ENCODE measurements at places on chromosomes 11 and 22.

- peaks cover 6% of the 10 kb centered on the region for H3K27me3 ChIP-seq
- peak overlapping the region; percentile 82 for H3K27ac ChIP-seq
- peaks cover 57% of the 10 kb centered on the region for H3K4me1 ChIP-seq
- peaks cover 21% of the 10 kb centered on the region for H3K36me3 ChIP-seq
- peak; percentile 69 for DNase-seq
- H3K4me3 ChIP-seq: peak overlapping the region; percentile 96
Measured at GRCh38 chr11:62542750-62543567, 3.6 kb downstream of the AHNAK start.

DNA sequence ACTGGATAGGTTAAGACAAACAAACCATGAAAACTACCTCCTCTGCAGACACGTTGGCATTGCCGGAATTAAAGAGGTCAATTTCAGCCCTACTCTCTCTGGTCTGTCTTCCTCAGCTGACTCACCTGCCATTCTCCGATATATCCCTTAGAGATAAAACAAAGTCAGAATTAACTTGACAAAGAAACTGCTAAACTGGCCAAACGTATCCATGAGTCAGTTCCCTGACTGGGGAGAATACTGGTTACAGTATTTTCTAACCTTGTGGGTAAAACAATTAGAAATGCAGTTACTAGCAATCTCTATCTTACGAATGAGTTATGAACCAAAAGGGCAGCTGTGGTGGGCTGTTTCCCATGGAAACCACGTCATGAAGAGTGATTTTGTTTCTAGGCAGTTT lies 96.2 kb downstream of the RDX start:
- H3K36me3 ChIP-seq: no peaks in the 10 kb centered on the region
- H3K27ac ChIP-seq: no peak overlapping the region
- no peak for DNase-seq
- no peak overlapping the region for H3K4me3 ChIP-seq
- peaks cover 5% of the 10 kb centered on the region for H3K4me1 ChIP-seq
- H3K27me3 ChIP-seq: peaks cover 29% of the 10 kb centered on the region

- H3K4me1 ChIP-seq: peaks cover 13% of the 10 kb centered on the region
- no peak overlapping the region for H3K4me3 ChIP-seq
- peak overlapping the region; percentile 8 for H3K27ac ChIP-seq
- DNase-seq: no peak
Measured at GRCh38 chr22:49770547-49771265, 57.0 kb downstream of the BRD1 start.

- H3K4me3 ChIP-seq: no peak overlapping the region
- H3K27me3 ChIP-seq: no peaks in the 10 kb centered on the region
- H3K4me1 ChIP-seq: no peaks in the 10 kb centered on the region
- H3K27ac ChIP-seq: no peak overlapping the region
- H3K36me3 ChIP-seq: no peaks in the 10 kb centered on the region
- DNase-seq: no peak
Measured at GRCh38 chr22:35491908-35492380, 48.7 kb upstream of the RASD2 start.

DNA sequence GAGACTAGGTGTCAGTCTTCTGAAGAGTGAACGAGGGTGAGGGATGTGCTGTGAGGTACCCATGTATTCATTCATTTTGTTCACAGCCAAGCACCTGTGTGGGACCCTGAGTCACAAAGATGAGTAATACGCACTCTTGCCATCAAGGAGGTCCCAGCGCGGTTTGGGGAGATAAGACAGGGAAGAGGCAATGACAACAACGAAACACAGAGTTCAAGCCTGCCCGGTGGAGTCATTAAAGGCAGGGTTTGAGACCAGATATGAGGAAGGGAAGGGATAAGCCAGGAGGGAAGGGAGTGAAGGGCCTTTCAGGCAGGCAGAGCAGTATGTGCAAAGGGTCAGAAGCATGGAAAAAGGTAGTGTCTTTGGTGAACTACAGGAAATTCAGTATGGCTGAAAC lies 4.6 kb downstream of the DCHS1 start:
- peaks cover 1% of the 10 kb centered on the region for H3K4me1 ChIP-seq
- no peak overlapping the region for H3K4me3 ChIP-seq
- no peak overlapping the region for H3K27ac ChIP-seq
- no peak for DNase-seq
- H3K36me3 ChIP-seq: no peaks in the 10 kb centered on the region
- peaks cover 1% of the 10 kb centered on the region for H3K27me3 ChIP-seq

- DNase-seq: no peak
- peaks cover 46% of the 10 kb centered on the region for H3K27me3 ChIP-seq
- no peak overlapping the region for H3K4me3 ChIP-seq
- H3K36me3 ChIP-seq: no peaks in the 10 kb centered on the region
- H3K4me1 ChIP-seq: peaks cover 3% of the 10 kb centered on the region
Measured at GRCh38 chr11:76649851-76650372, 20.6 kb downstream of the LRRC32 start.

GRCh38 chr11:128282053-128282452 lies 305.3 kb downstream of the ETS1 start:
- H3K27me3 ChIP-seq: peaks cover 3% of the 10 kb centered on the region
- no peak overlapping the region for H3K27ac ChIP-seq
- H3K4me1 ChIP-seq: peaks cover 22% of the 10 kb centered on the region

DNA sequence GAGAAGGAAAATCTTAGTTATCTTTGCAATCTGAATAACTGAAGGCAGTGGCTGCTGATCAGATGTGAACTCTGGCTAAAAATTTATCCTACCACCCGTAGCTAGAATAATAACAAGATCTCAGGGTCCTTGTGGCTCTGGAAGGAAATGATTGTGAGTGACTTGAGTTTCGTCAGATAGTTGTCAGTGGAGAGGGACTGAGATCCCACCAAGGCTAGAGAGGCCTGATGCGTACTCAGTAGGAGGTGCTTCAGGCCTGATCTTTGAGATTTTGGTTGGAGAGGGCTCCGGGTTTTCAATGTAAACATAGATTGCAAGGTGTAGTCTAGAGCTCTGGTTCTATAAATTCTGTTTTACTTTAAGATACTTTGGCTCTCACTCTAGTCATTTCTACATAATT lies 1.4 kb downstream of the MADD start:
- H3K27ac ChIP-seq: peak overlapping the region; percentile 88
- no peaks in the 10 kb centered on the region for H3K27me3 ChIP-seq
- peak overlapping the region; percentile 85 for H3K4me3 ChIP-seq
- H3K4me1 ChIP-seq: peaks cover 41% of the 10 kb centered on the region

DNA sequence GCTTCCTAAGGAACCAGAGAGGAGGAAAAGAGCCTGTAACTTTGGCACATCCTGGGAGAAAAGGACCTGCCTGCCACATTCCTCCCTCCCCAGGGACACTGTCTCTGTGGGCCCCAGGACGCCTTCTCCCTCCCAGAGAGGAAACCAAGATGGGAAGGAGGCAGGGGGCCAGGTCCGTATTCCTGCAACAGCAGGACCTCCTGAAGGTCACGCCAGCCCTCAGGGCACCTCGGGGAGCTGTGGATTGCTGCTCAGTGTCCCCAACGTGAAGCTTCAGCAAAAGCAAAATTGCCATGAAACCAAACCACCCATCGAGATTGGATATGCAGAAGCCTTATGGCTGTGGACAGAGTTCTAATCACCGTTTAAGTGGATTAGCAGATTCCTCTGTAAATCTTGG lies 86.7 kb downstream of the ARHGAP8 start:
- DNase-seq: no peak
- no peak overlapping the region for H3K4me3 ChIP-seq
- H3K4me1 ChIP-seq: no peaks in the 10 kb centered on the region
- no peak overlapping the region for H3K27ac ChIP-seq
- no peaks in the 10 kb centered on the region for H3K27me3 ChIP-seq
- H3K36me3 ChIP-seq: no peaks in the 10 kb centered on the region

DNA sequence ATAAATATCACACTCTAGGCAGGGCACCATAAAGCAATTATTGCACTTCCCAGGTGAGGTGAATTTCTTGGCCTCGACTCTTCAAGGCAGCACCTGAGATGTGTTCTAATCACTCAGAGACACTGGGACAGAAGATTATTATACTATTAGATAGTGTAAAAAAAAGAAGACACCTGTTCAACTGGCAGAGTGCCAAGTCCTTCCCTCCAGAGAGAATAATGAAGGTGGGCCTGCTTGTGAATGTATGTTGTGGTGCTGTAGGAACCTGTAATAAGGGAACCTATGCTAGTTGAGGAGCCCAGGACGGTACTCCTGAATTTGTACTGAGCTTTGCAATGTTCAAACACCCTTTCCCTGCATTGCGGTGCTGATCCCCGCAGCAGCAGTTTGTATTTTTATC lies 107.5 kb downstream of the NXPE2 start:
- no peak overlapping the region for H3K27ac ChIP-seq
- H3K36me3 ChIP-seq: no peaks in the 10 kb centered on the region
- no peaks in the 10 kb centered on the region for H3K27me3 ChIP-seq
- no peak overlapping the region for H3K4me3 ChIP-seq
- DNase-seq: no peak

- H3K4me3 ChIP-seq: no peak overlapping the region
- no peaks in the 10 kb centered on the region for H3K36me3 ChIP-seq
- no peak overlapping the region for H3K27ac ChIP-seq
- DNase-seq: no peak
- H3K4me1 ChIP-seq: peaks cover 27% of the 10 kb centered on the region
- peaks cover 28% of the 10 kb centered on the region for H3K27me3 ChIP-seq
Measured at GRCh38 chr11:111225881-111226280, 19.6 kb upstream of the POU2AF2 start.

- H3K36me3 ChIP-seq: peaks cover 14% of the 10 kb centered on the region
- peaks cover 39% of the 10 kb centered on the region for H3K4me1 ChIP-seq
- H3K4me3 ChIP-seq: peak overlapping the region; percentile 54
Measured at GRCh38 chr22:26485806-26486390, 2.2 kb downstream of the SRRD start.

- no peak overlapping the region for H3K27ac ChIP-seq
- H3K4me1 ChIP-seq: peaks cover 3% of the 10 kb centered on the region
- H3K4me3 ChIP-seq: no peak overlapping the region
- H3K36me3 ChIP-seq: no peaks in the 10 kb centered on the region
- DNase-seq: no peak
Measured at GRCh38 chr22:45580726-45581381, 78.2 kb downstream of the FBLN1 start.

DNA sequence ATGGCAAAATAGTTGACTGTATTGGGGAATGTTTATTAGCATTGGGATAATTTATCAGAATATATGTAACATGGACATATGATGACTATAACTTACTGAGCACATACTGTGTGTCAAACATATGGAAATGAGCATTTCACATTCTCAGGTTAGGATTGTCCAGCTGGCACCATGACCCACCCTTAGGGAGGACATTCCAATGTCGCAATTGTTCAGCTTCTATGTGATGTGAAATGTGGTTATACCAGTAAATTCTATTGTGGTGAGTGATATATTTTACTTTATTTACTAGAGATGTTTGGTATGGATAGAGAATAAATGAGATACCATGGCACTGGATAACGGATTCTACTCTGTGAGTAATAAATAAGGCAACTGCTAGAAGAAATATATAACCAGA lies 50.4 kb downstream of the OR4A47 start:
- H3K27ac ChIP-seq: no peak overlapping the region
- H3K4me1 ChIP-seq: no peaks in the 10 kb centered on the region
- H3K36me3 ChIP-seq: no peaks in the 10 kb centered on the region
- H3K27me3 ChIP-seq: no peaks in the 10 kb centered on the region
- H3K4me3 ChIP-seq: no peak overlapping the region

DNA sequence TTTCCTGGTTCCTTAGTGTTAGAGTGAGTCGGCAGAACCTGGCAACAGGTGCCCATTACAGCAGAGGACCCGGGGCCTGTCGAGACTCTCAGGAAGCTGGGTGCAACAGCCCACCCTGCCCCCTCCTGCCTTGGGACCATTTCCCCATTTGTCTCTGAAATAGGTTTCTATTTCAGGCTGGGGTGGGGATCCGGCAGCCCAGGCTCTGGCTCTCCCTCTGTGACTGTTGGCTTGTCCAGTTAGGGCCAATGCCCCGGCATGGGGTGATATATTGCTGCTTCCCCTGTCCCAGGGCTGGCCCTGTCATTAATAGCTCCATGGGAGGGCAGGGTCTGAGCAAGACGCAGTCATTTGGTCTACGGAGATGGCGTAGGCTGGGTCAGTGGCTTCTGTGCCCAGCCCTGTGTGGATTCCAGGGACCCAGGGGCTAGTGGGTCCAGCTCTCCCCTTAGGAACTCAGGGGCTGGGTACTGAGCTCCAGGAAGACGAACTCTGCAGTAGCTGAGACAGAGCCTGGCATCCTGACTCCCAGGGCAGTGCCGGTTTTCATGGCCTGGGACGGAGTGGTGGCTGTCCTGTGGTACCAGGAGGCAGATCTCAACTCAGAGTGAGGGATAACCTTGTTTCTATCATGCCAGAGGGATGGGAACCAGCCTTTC lies 2.7 kb downstream of the P2RY6 start:
- no peaks in the 10 kb centered on the region for H3K36me3 ChIP-seq
- no peaks in the 10 kb centered on the region for H3K4me1 ChIP-seq
- H3K27me3 ChIP-seq: peaks cover 29% of the 10 kb centered on the region
- no peak overlapping the region for H3K27ac ChIP-seq
- no peak for DNase-seq

- DNase-seq: no peak
- H3K27me3 ChIP-seq: no peaks in the 10 kb centered on the region
- no peaks in the 10 kb centered on the region for H3K36me3 ChIP-seq
- no peak overlapping the region for H3K27ac ChIP-seq
- no peak overlapping the region for H3K4me3 ChIP-seq
- peaks cover 3% of the 10 kb centered on the region for H3K4me1 ChIP-seq
Measured at GRCh38 chr22:27405672-27406388, 395.7 kb downstream of the MN1 start.

Measured in T-helper 2 cell treated with Interferon-gamma antibody and Interleukin-4, amounts not matched to agents 5 μg/mL and 100 μg/mL, for 36 hours (primary cell).